ENCODE measurements at places on chromosomes 2 and 18. TPM values are rescaled to one million over a fixed set of nuclear protein-coding genes. Genes with fewer than 3 reads are reported as not detected.

GRCh38 chr2:63977904-63978303 is 41.3 kb downstream of the VPS54 start:
- DNase-seq: no peak

Gene TFPI
- total RNA-seq: 66.8 TPM

DNA sequence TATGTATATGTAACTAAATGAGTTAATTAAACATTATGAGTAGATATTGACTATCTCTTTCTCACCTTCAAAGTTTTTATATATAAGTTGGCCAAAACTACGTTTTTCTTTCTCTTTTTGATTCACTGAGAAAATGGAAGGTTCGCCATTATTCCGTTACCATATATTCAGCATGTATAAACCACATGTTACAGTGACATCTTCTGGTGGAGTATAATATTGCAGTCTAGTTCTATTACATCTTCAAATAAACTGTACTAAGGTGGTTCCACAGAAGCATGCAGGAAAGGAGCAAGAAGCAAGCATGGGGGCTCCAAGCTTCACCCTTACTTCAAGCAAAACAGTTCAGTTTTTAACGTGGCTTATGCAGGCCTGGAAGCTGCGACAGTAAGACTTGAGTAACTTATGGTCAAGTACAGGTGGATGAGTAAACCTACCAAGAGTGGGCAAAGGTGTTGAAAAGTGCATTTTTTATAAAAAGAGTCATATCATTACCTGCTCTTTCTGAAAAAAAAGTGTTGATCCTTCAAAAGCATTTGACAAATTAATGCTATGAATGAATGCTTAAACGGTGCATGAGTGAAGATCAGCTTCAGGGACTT is 129.8 kb upstream of the RAB6C start:
- no peak for DNase-seq

- DNase-seq: no peak
These were observed 60.6 kb downstream of the IRS1 start for GRCh38 chr2:226738821-226739544.
